Progenitor cell of endocrine pancreas (in vitro differentiated cells): ENCODE measurements at places on chromosomes 7 and 10. TPM values are rescaled to one million over a fixed set of nuclear protein-coding genes. Genes with fewer than 3 reads are reported as not detected.

DNA sequence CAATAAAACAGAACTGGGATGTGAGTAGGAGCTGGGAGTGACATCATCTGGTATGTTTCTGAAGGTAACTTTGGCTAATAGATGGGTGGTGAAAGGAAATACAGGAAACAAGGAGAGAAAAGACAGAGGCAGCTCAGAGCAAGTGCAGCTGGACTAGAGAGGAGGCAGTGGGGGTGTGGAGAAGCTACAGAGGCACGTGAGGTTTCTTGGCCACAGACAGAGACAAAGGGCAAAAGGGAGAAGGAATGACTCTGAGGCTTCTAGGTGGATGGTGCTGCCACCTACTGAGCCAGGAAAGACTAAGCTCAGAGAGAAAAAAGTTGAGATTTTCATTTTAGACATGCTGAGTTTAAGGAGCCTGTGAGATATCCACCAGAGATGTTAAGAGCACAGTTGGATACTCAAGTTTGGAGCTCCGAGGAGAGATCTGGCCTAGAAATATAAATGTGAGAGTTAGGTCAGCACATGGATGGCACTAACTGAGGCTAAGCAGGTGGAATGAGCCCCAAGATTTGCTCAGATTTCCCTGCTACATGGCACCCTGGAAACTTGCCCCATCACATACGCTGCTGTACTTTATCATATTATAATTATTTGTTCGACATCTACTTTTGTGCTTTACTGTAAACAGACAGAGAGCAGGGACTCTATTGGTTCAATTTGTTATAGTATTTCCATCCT is 293.0 kb upstream of the IMMP2L start:
- DNase-seq: no peak

- no peak for DNase-seq
Measured at GRCh38 chr10:90775351-90776028, 82.3 kb downstream of the HTR7 start.

GRCh38 chr7:24963218-24963617 is 16.8 kb downstream of the OSBPL3 start:
- no peak for DNase-seq

DNA sequence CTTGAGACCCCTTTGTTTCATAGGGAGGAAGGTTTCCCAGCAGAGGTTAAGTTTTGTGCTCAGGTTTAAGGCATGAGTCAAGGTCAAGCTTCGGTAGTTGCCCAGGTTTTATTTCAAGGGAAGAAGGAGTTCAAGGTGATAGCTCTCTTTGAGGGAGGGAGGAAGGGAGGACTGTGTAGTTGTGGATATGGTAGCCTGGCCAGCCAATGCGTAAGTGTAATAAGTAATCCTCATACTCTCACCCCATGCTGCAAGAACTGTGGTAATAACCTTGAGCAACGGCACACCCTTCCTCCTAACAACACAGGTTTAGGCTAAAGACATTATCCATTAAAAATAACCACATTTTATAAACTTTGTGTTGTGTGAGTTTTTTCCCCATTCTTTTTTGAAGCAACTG is 478.9 kb downstream of the KCNMA1 start:
- no peak for DNase-seq

- no peak for DNase-seq
Measured at GRCh38 chr7:112833082-112833481, 42.9 kb upstream of the TMEM168 start.

Gene PROSER2
- total RNA-seq: 18.8 and 19.0 TPM in 2 replicates

Gene CDHR1
- 0.31 and 0.96 TPM in 2 replicates for total RNA-seq
